ENCODE measurements at places on chromosomes 3 and 15.

DNA sequence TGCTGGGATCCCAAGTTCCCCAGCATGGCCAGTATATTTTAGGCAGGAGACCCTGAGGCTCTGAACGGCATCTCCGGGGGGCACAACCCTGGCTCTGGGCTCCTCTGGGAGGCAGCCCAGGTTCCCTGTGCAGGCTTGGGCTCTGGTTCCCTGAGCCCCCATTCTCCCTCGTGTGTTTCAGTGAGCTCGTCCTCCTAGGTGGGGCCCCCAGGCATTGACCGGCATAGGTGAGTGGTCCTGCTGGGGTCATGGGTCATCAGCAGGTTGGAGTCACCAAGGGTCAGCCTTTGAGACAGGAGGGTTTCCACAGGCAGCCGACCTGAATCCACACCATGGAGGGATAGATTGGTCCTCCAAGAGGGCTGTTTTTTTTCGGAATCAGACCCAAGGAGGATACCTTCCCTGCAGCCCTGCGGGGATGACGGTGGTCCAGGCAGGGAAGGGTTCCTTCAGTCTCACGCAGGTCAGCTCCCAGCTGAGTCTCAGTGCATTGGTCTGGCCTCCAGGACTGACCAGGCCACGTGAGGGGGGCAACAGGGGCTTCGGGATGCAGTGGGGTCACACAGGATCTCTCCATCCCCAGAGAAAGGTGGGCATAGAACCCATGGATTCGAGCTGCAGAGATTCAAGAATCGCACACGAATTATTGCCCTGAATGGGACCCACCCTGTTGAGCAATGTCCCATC lies 226.0 kb downstream of the SNRPN start:
- DNase-seq = no peak

GRCh38 chr3:114456742-114457141 lies 162.9 kb downstream of the TIGIT start:
- DNase-seq = no peak

DNA sequence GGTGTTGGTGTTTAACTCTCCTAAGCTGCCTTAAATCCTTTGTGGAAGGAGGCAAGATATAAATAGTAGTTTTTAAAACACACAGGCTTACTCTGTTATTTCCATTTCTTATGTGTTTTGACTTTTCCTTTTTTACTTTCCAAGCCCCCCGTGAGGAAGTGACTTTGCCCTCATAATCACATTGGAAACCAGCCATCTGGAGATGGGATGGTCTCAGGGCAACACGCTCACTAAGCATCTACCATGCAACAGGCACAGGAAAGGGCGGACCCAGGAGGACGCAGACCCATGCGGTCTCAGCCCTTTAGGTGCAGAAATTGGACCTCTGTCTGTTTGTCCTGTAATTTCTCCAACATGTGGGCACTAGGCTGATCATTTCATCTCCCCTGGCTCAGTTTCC lies 115.7 kb downstream of the PDZRN3 start:
- no peak for DNase-seq

DNA sequence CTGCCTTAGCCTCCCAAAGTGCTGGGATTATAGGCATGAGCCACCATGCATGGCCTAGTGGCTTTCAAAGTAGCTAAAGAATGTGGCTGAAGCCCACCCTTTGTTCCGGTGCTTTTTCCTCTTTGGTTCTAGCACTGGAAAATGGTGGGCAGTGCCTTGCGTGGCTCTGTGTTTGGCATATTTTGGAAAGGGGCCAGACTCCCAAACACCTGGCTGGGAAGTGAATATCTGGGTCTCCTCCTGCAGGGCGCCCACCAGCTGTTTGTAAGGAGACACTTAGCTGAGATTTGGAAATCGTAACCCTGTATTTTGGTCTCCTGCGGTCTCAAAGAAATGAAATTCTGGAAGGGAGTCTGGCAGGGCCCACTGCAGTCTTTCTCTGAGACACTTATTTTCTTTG lies 336.4 kb downstream of the IL20RB start:
- no peak for DNase-seq

DNA sequence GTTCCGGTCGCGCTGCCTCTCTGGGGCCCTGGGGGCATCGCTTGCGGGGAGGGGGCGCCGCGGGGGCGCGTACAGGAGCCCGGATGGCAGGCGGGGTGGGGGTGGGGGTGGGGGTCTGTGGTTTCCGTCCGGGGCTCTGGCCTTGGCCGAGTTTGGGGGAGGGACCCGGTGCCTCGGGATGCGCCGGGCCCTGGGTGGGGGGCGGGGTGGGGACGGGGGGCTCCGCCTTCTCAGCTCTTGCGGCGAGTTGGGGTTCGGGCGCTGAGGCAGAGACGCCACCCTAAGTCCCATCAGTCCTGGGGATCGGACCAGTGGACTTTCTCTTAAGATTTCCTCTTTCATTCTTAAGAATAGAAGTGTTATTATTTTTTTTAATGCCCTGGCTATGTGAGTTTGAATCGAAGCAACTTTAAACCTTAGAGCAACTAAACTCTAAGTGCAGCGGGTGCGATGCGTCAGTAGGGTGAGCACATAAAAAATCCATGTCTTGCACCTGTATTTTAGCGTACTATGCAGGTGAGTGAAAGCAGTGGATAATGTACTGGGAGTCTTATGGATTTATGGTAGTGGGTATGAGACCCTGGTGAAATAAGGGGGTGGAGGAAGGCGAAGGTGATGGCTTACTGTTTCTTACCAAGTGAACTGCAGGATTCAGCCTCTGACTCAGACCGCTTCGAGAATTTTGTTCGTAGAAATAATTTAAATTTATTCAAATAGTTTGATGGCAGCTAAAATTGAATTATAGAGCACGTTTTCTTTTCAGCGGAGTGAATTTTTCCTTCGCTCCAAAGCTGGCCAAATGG lies 762 bp downstream of the CTNNB1 start:
- DNase-seq = peak; percentile 36

DNA sequence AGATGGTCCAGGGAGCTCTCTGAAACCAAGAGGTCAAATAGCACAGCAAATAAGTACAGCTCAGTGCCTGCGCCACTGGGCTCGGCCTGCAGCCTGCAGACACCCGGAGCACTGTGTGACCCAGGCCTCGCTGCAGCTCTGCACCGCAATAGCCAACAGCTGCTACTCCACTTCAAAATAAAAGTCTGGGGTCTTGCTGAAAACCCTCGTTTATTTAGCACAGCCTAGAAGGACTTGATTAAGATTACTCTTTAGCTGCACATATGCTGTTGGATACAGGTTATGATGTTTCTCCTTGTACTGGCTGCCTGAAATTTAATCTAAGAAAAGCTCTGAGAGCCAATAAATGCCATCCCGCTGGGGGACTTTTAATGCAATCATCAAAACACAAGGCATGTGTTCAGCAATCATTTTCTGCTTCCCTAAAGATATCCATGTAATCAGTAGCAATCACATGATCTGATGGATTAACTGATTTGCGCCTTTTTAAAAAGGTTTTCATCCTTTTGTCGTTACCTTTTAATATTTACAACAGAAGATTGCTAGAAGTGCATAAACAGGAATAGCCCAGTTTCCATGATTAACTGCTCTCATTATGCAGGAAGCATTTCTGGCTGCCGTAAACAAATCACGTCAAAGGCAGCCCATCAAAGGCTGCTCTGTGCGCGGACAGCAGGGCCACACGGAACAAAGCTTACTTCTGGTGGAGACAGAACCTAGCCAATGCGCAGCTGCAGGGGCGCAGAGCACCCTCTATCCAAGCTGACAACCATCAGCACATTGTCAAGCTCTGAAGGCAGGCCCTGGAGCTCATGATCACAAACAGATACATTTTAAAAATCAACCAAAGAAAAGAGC lies 58.8 kb downstream of the CLASP2 start:
- DNase-seq = peak; percentile 5

- DNase-seq = no peak
These were observed 352.8 kb upstream of the SEMA6D start for GRCh38 chr15:47364230-47365141.

DNA sequence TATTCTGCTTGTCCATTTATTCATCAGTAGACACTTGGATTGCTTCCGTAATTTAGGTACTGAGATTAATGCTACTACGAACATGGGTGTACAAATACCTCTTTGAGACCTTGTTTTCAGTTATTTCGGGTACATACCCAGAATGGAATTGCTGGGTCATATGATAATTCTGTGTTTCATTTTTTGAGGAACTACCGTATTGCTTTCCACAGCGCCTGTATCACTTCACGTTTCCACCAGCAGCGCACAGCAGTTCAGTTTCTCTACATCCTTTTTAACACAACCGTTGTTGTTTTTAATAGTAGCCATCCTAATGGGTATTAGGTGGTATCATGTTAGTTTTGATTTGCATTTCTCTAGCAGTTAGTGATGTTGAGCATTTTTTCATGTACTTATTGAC lies 9.5 kb downstream of the PAK2 start:
- DNase-seq = no peak

DNA sequence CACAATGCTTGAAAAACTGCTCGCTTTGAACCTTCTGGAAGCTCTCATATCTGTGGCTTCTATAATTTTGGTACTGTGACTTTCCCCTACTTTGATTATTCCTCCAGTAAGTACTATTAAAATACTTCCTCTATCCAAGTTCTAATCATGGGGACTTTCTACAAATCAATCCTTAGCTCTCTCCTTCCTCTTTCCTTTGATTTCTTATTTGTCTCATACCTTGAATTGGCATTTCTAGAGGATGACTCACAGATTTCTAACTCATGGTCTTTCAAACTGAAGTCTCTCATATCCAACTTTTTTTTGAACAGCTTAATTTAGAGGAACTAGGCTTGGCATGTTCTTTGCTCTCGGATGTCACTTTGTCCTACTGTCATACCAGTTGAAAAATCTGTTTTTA lies 241.8 kb downstream of the TBC1D5 start:
- DNase-seq = no peak

DNA sequence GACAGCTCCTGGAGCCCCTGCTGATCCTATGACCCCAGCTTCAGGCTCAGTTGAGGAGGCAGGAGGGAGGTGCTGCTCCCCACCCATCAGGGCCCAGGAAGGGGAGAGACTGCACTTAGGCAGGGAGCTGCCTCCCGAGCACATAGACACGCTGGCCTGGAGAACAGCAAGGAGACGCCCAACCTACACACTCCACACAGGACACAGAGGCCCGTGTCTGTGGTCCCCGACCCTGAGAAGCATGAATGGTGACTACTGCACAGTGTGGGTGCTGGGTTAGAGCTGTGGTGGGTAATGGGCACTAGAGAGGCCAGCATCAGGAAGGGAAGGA lies 1.1 kb upstream of the HHATL start:
- DNase-seq = no peak

GRCh38 chr3:12343047-12343501 lies 54.2 kb downstream of the PPARG start:
- no peak for DNase-seq

- DNase-seq = no peak
These were observed 65.1 kb upstream of the KLF13 start for GRCh38 chr15:31261266-31262142.

GRCh38 chr3:195907684-195907933 lies 742 bp downstream of the TNK2 start:
- no peak for DNase-seq

- no peak for DNase-seq
These were observed 60.4 kb downstream of the BOC start for GRCh38 chr3:113271594-113272384.

DNA sequence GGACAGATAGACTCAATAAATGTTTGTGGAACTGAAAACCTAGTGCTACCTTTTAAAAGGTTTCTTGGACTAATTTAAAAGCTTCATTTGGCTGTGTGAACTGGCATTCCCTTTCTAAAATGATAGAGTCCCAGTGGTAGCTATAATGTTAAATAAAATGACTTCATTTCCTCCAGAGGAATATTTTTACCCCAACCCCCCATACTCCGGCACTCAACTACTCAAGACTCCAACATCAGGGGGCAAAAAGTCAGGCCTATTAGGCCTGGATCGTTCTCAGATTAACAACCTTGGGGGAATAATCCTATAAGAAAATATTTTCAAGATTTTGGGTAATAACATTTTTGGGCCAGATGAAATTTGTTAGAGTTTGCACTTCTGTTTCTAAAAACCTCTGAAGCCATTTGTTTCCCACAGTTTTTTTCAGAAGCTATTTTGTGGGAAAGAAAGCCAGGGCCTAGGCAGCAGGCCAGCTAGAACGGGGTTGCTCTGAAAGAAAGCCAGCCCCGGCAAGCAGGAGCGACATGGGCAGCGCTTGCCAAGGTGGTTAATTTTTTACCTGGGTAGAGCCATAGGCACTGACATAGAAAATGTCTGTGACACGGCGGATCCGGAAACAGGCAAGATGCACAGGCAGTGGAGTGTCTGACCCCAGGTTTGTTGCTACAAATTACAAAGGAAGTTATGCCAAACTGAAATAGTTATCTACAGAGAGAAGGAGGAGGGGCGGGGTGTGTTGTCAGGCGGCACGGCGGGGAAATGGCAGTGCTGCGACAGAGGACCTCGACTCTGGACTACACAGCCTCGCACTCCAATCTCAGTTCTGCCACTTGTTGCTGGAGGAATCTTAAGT lies 84.6 kb downstream of the MAGI1 start:
- DNase-seq = no peak

GRCh38 chr3:137329594-137329993 lies 371.8 kb downstream of the IL20RB start:
- DNase-seq = no peak

- no peak for DNase-seq
These were observed 56.4 kb downstream of the SPTSSB start for GRCh38 chr3:161314836-161315395.

DNA sequence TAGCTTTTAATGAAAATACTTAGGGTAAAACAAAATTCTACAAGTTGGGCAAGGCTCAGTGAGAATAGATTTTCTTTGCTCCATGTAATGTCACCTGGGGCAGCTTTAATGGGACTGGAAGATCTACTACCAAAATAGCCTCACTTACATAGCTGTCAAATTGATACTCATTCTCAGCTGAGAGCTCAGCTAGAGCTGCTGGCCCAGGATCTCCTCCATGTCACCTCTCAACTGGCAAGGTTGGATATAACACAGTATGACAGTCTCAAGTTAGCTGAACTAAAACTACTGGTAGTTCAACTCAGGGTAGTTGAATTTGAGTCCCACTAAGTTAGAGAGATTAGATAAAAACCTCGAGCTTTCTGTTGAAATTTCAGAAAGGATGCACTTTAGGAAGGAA lies 218.5 kb upstream of the PLSCR5 start:
- DNase-seq = no peak

DNA sequence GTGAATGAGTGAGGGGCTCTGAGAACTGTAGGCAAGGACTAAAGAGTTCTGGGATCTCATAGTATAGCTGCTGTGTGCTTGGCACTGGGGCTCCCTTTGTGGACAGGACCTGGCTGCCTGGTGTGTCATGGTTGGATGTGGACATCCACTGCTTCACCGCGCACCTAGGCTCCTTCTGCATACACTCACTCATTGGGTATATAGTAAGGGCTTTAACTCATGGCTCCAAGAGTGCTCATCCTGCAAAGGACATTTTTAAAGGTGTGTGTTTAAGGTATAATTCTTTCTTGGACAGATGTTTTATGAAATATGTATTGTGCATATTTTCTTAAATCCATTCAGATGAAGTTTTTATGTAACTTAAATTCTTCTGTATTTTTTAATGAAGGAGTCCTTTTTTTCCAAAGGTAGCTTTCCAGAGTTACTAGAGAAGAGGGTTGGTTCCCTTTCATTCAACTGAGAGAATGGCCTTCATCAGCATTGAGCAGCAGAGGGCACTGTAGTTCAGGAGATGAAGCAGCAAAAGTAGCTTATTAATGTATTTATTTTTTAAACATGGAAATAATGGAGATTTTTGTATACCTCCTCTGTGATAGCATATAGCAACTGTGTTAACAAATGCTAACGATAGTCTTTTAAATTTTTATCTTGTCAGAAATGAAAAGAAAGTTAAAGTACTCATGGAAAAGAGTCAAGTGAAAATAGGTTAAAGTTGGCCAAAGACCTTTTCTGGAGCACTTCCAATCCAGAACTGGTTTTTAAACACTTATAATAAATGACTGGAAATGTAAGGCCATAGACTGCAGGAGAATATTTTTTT lies 25.2 kb downstream of the OXNAD1 start:
- DNase-seq = no peak

- no peak for DNase-seq
These were observed 539.8 kb downstream of the FGF12 start for GRCh38 chr3:192187485-192188051.
